Epithelial cell of prostate (primary cell): ENCODE measurements at places on chromosomes 3 and 15.

- no peak for DNase-seq
Observed at GRCh38 chr15:84387086-84387485, 151.5 kb downstream of the GOLGA6L4 start.

DNA sequence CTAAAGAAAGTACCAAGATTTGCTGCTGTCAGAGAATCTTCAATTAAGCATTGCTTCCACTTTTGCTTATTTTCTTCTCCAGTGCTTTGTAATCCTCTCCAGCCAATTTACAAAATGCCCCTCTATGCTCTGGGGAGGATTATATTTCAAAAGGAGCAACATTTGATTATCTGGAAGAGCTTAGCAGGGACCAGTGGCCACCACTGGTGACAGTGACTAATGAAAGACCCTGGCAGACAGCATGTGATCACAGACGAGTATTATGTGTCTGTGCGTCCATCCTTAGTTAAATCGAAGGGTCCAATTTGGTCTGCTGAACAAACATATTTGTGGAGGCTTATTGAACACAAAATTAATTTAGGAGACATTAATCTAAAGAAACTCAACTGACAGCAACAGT lies 152.6 kb downstream of the ZNF621 start:
- DNase-seq = no peak

DNA sequence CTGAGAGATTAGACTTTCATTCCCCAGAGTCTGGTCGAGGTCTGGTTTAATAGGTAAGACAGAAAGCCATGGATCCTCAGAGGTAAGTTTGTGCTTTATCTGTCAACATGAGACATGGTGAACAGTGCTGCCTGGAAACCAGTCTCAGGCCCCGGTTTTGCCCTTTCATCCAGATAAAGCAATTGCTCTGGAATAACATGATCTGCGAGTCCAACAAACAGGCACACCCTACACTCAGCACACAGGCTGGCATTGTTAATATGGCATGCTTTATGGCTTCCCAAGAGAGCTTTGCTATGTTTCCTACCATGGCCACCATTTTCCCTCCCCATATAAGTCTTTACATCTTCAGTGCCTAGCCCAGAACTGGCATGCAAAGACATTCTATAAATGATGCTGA lies 30.1 kb upstream of the MNS1 start:
- DNase-seq = no peak

DNA sequence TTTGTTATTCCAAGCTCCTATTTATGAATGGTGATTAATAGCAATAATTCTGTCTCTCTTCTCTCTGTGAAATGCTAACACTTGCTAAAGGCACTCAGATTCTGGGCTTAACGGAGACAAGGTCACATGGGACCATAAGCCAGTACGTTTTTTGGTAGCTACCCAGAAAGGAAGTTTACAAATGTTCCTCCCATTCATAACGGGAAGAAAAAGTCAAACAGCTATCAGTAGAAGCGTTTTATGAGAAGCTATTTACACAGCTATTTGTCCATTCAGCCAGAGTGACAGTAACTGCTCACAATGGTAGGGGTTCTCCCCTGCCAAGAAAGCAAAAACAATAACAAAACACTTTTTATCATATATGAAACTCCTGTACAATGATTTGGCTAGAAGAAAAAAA lies 51.5 kb downstream of the ZMAT3 start:
- DNase-seq = no peak

DNA sequence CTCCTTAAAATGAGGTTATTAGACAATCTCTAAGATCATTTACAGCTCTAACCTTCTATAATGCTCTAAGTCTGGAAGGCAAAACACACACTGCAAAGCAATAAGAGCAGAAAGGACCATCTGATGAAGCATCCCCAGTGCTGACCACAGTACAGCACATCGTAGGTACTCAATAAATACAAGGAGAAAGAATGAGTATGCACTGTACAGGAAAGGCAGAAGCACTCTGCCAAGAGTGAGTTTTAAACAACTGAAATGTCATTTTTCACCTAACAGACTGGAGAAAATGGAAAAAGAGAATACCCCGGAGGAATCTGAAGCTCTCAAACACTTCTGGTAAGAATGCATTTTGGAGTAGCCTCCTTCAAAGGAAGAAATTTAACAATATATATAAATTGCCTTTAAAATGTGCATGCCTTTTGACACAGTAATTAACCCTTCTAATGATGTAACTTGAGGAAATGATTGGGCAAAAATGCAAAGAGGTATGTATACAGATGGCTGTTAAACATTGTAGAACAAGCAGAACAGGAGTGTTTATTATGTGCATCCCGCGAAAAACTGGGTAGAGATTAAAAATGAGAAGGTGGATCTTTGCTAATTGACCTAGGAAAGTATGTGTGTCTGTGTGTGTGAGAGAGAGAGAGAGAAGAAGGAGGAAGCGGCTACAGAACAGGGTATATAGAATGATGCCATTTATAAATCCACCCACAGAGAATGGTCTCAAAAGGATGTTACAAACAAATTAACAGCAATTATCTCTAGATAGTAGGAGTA lies 8.0 kb upstream of the OXTR start:
- DNase-seq = no peak

DNA sequence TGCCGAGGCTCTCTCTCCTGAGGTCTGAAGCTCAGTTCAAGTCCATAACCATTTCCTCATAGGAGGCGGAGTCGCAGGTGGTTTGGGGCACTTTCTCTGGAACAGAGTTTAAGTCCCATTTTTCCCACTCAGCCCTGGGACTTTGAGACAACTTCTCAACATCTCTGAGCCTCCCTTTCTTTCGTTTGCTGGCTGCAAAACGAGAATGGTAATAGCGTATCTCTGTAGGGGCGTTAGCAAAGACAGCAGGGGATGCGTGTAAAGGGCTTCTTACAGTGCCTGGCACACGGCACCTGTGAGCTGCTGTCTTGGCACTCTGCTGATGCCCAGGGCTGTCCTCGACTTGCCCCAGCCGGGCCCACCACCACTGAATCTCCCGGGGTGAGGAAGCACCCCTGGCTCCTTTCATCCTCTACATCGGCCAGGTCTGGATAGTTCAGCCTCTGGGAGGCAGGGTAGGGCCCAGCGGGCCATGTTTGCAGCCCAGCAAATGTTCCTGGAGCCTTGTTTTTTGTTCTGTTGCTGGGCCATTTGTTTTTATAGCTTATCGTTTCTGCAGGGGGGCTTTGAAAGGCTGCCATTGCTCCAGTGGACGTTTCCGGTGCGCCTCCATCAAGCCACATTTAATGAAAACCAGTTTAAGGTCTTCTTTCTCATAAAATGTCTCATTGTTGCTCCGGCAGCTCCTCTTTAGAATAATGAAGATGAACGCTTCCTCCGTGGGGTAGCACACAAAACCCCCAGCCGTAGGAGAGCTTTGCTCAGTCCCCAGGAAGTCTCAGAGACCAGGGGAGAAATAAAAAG lies 60.0 kb upstream of the WNT5A start:
- DNase-seq = no peak

GRCh38 chr15:81851757-81852156 lies 194.1 kb downstream of the MEX3B start:
- no peak for DNase-seq

DNA sequence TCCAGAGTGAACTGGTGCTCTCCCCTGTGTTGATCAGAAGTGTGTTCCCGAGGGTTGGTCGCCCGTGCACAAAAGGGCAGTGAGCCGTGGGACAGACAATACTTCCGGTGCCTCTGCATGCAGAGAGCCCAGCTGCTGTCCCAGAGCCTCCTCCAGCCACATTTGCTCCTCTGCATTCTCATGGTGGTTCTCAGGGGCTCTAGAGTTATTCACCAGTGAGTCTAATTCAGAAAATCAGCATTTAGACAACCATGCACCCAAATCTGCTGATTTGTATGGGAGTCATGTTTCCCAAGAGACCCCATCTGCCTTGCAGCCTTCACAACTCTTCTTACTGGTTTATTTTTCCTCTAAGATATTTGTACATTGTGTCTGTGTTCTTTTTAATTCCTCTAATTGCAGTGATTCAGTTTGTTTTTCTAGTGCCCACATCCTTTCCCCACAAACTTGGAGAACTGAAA lies 107.0 kb upstream of the SPRED1 start:
- DNase-seq = no peak

DNA sequence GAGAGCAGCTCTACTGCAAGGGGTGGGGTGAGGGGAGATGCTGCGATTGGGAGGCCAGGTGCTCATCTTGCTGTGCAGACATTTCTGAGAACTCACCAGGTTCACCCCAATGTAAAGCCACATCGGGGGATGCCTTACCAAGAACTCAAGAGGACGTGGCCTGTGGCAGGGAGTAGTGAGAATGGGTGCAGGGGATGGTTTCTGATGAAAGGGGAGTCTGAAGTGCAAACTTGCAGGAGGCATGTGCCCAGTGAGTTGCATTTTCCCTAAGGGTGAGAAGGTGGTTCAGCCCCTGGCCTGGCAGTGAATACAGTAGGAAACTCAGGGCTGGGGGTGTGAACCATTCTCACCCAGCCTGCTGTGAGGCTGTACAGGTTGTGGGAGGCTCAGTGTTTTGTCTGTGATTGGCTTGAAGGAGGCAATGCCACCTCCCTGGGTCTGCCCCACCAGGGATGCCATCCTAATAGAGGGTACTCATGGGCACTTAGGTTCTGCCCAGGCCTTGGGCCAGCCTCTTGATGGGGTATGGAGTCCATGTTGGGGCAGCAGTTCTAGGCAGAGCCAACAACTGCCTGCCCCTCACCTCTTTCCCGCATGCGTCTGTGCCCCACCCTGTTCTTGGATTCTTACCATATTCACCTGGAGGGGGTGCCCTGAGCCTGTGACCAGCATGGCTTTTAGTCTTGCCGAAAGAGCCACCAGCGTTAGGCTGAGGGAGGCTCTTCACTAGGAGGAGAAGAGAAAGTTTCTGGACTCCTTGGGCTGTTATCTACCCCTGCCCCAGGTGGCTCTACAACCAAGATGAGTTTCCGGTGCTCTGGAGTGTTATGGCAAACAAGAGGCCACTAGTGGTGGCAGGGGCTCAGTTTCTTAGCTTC lies 4.5 kb downstream of the HEMK1 start:
- DNase-seq = no peak

- DNase-seq = no peak
Observed at GRCh38 chr3:113218011-113218680, 6.8 kb downstream of the BOC start.

GRCh38 chr3:167469381-167469780 lies 4.5 kb downstream of the SERPINI2 start:
- no peak for DNase-seq

GRCh38 chr15:29024662-29025061 lies 138.9 kb downstream of the APBA2 start:
- DNase-seq = no peak

DNA sequence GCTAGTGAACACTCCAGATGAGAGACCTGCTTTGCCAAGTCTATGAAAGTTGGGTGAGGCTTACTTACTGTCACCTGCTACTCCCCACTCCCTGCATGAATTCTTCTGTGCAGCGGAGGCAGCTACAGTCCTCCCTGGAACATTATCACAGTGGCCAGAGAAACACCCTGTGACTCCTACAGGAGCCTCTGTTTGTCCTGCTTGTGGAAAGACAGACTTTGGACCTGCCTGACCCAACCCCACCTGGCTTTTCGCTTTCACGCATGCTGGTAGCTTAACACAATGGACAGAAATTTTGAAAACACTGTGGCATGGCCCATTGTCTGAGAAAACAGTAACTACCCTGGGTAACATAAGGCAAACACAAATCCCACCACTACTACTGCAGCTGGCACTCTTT lies 1565.5 kb upstream of the CADM2 start:
- no peak for DNase-seq

- no peak for DNase-seq
Observed at GRCh38 chr3:86239946-86240345, 751.0 kb downstream of the VGLL3 start.

DNA sequence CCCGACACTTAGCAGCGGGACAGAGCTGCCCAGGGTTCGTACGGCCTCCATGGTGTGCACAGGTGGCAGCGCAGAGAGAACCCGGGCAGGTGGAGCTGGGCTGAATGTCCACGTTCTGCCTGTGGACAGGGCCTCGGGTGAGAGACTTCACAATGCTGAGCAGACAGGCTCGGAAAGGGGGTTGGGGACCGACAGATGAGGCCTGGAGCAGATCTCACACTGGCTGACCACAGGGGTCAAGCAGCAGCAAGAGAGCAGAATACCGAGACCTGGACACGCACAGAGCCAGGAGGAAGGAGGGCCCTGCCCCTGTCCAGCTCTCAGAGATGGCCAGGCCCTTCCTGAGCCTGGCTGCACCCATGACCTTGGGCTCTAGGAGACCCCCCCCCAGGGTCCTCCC lies 83.0 kb downstream of the VGLL4 start:
- DNase-seq = no peak

GRCh38 chr15:87365186-87365585 lies 891.4 kb downstream of the NTRK3 start:
- no peak for DNase-seq

GRCh38 chr3:28019740-28020139 lies 221.7 kb upstream of the CMC1 start:
- DNase-seq = no peak

DNA sequence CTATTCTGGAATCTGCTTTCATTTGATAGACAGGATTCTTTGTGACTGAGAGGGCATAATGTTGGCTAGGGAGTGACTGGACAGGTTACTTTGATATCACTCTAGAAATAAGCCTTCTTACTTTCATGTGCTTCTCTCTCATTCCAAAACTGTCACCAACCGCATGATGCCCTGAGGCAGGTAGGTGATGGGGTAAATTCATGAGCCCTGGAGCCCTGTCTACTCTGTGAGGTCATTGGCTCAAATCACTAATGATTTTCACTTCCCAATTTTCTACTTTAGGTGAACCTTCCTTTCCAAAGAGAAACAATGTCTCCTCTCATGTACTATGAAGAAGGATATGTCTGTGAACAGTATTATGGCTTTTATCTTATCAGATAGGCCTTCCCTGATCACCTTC lies 596.7 kb downstream of the TUSC7 start:
- no peak for DNase-seq

- no peak for DNase-seq
Observed at GRCh38 chr3:183822631-183823030, 2.7 kb downstream of the MAP6D1 start.

- no peak for DNase-seq
Observed at GRCh38 chr3:186938716-186939115, 8.4 kb downstream of the ST6GAL1 start.

DNA sequence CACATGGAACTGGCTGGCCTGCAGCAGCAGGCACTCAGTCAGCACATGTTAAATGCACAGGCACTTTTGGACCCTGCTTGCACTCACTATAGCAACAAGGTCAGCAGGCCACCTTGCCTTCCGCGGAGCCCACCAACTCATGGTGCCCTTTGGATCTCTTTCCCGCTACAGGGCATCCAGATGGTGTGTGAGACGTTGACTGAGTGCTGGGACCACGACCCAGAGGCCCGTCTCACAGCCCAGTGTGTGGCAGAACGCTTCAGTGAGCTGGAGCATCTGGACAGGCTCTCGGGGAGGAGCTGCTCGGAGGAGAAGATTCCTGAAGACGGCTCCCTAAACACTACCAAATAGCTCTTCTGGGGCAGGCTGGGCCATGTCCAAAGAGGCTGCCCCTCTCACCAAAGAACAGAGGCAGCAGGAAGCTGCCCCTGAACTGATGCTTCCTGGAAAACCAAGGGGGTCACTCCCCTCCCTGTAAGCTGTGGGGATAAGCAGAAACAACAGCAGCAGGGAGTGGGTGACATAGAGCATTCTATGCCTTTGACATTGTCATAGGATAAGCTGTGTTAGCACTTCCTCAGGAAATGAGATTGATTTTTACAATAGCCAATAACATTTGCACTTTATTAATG lies 85.0 kb downstream of the TGFBR2 start:
- DNase-seq = no peak
